ENCODE measurements at places on chromosomes 6 and 20. TPM values are rescaled to one million over a fixed set of nuclear protein-coding genes. Genes with fewer than 3 reads are reported as not detected.

Gene WFDC12
- total RNA-seq: not detected

Gene CTAGE9
- not detected for total RNA-seq

Gene LAMA5
- 260 TPM for total RNA-seq

Gene MYLK2
- 0.27 TPM for total RNA-seq

Gene SAMD10
- total RNA-seq: not detected

Gene OTOR
- not detected for total RNA-seq

Gene CNBD2
- 5.9 TPM for total RNA-seq

Gene KLC4
- 7.0 TPM for total RNA-seq

Gene PI3
- 2.2 TPM for total RNA-seq

Gene CCDC170
- total RNA-seq: 0.12 TPM

Gene HLA-DRB5
- total RNA-seq: not detected

Gene ETV7
- 0.14 TPM for total RNA-seq

Gene GPSM3
- 0.30 TPM for total RNA-seq

Gene ERVFRD-1
- not detected for total RNA-seq

Gene TMEM151B
- total RNA-seq: 0.09 TPM

Gene PTGIS
- 0.02 TPM for total RNA-seq

Gene SLC4A11
- 8.7 TPM for total RNA-seq

Gene CDH22
- not detected for total RNA-seq

Gene C6orf58
- not detected for total RNA-seq

Gene COL19A1
- total RNA-seq: not detected

Gene MCM8
- total RNA-seq: 24.3 TPM

Gene HTR1E
- not detected for total RNA-seq

Gene PLN
- not detected for total RNA-seq

Gene OLIG3
- total RNA-seq: not detected

Gene DYNLT2
- 0.44 TPM for total RNA-seq

Gene SIRPB2
- total RNA-seq: not detected

Gene PAK5
- not detected for total RNA-seq

Gene SLC26A8
- total RNA-seq: 0.08 TPM

Gene BNIP5
- not detected for total RNA-seq

Gene PAX1
- total RNA-seq: not detected

Gene PTCRA
- not detected for total RNA-seq

Gene MYL9
- total RNA-seq: 17.5 TPM

Gene FAM110A
- 10.3 TPM for total RNA-seq

Gene SOX18
- 1.1 TPM for total RNA-seq

Gene CCN5
- 27.5 TPM for total RNA-seq

Gene MATN4
- 0.09 TPM for total RNA-seq

Gene NUDT3
- 5.9 TPM for total RNA-seq

Gene WFDC2
- total RNA-seq: not detected

Gene NFATC2
- total RNA-seq: 9.3 TPM

Gene C6orf163
- total RNA-seq: 0.24 TPM

Gene DSTN
- total RNA-seq: 697 TPM
